ENCODE measurements at places on chromosomes 3 and 15. TPM values are rescaled to one million over a fixed set of nuclear protein-coding genes. Genes with fewer than 3 reads are reported as not detected.

The GOLGA8T gene
- total RNA-seq, result 0.39 TPM

The ZNF662 gene
- total RNA-seq, result 2.7 TPM

The RLBP1 gene
- not detected for total RNA-seq

The NAALADL2 gene
- 3.2 TPM for total RNA-seq

The GPR160 gene
- 0.96 TPM for total RNA-seq

The TEX9 gene
- total RNA-seq, result 0.67 TPM

The DNAH1 gene
- 2.5 TPM for total RNA-seq

The CP gene
- 6.8 TPM for total RNA-seq

The SYNM gene
- total RNA-seq, result 211 TPM

The CORO2B gene
- total RNA-seq, result 9.7 TPM

The KNG1 gene
- total RNA-seq, result not detected

The VGLL3 gene
- 13.0 TPM for total RNA-seq

The AGBL1 gene
- total RNA-seq, result not detected

The PPIP5K1 gene
- 12.3 TPM for total RNA-seq

The TM6SF1 gene
- total RNA-seq, result 30.2 TPM

The TRIM42 gene
- not detected for total RNA-seq

The SEMA3F gene
- 18.7 TPM for total RNA-seq

The DNAJC19 gene
- 58.9 TPM for total RNA-seq

The FRMD4B gene
- total RNA-seq, result 37.8 TPM

The ITIH4 gene
- total RNA-seq, result 1.2 TPM

The ASB14 gene
- total RNA-seq, result not detected

The NR1I2 gene
- 0.82 TPM for total RNA-seq

The EPHA3 gene
- 5.3 TPM for total RNA-seq

The BNC1 gene
- 15.6 TPM for total RNA-seq

The CDHR4 gene
- not detected for total RNA-seq

The CPLX3 gene
- total RNA-seq, result 1.1 TPM

The TMC3 gene
- not detected for total RNA-seq

The ETV5 gene
- 28.7 TPM for total RNA-seq

The TPRG1 gene
- 2.1 TPM for total RNA-seq

The STRIT1 gene
- not detected for total RNA-seq

The AADACL2 gene
- 0.16 TPM for total RNA-seq

The SLC22A13 gene
- not detected for total RNA-seq

The P2RY13 gene
- total RNA-seq, result 0.75 TPM

The ALG1L2 gene
- not detected for total RNA-seq

The FBXO40 gene
- 187 TPM for total RNA-seq

The EFCC1 gene
- total RNA-seq, result 1.2 TPM

The DUOXA1 gene
- total RNA-seq, result 2.7 TPM

The ATP11B gene
- 36.2 TPM for total RNA-seq

The CYP1A1 gene
- 1.0 TPM for total RNA-seq

The SLC33A1 gene
- 24.6 TPM for total RNA-seq

The ADAMTSL3 gene
- 21.2 TPM for total RNA-seq

The CCR9 gene
- total RNA-seq, result not detected

The TGM5 gene
- total RNA-seq, result not detected

The STAC gene
- not detected for total RNA-seq

The NBEAL2 gene
- 7.5 TPM for total RNA-seq

The EIF3J gene
- total RNA-seq, result 34.5 TPM

The MGLL gene
- 36.3 TPM for total RNA-seq

The CACNA2D2 gene
- total RNA-seq, result 6.2 TPM

The SLC15A2 gene
- 1.7 TPM for total RNA-seq

The CCDC33 gene
- not detected for total RNA-seq

The C3orf22 gene
- total RNA-seq, result not detected

The CLDN11 gene
- 9.0 TPM for total RNA-seq

The CFAP91 gene
- 3.1 TPM for total RNA-seq

The ZNF620 gene
- total RNA-seq, result 3.6 TPM

The CHRFAM7A gene
- 0.43 TPM for total RNA-seq

The ABI3BP gene
- 46.7 TPM for total RNA-seq

The LCTL gene
- not detected for total RNA-seq

The MYRIP gene
- total RNA-seq, result 7.1 TPM

The TRIM71 gene
- not detected for total RNA-seq
